Activated CD8-positive, alpha-beta memory T cell treated with anti-CD3 and anti-CD28 coated beads for 36 hours (primary cell): ENCODE measurements at places on chromosomes 16 and 17. TPM values are rescaled to one million over a fixed set of nuclear protein-coding genes. Genes with fewer than 3 reads are reported as not detected.

Gene ALOX15B
- total RNA-seq, result not detected

Gene KCNJ2
- total RNA-seq, result not detected

Gene SLC52A1
- 0.21 TPM for total RNA-seq

Gene PRDM7
- not detected for total RNA-seq

Gene CACNA1H
- 0.44 TPM for total RNA-seq

Gene AGRP
- not detected for total RNA-seq

Gene HEATR9
- total RNA-seq, result 2.3 TPM

Gene CUEDC1
- total RNA-seq, result not detected

Gene KRTAP17-1
- not detected for total RNA-seq

Gene UTS2R
- total RNA-seq, result not detected

Gene TERB1
- total RNA-seq, result not detected

Gene USP43
- 0.32 TPM for total RNA-seq

Gene MBTD1
- total RNA-seq, result 8.6 TPM

Gene SPPL2C
- total RNA-seq, result not detected

Gene KIF18B
- 34.1 TPM for total RNA-seq

Gene DBNDD1
- 0.17 TPM for total RNA-seq

Gene CMTM2
- total RNA-seq, result 0.36 TPM

Gene ABCC12
- not detected for total RNA-seq

Gene MYO19
- 152 TPM for total RNA-seq

Gene MT1M
- total RNA-seq, result not detected

Gene CDH3
- not detected for total RNA-seq

Gene C17orf78
- not detected for total RNA-seq

Gene CTRL
- 4.5 TPM for total RNA-seq

Gene CACNG3
- total RNA-seq, result not detected

Gene SYNGR3
- total RNA-seq, result 4.7 TPM

Gene RGS11
- 0.08 TPM for total RNA-seq

Gene ARL4D
- total RNA-seq, result 2.6 TPM

Gene GDPD3
- total RNA-seq, result 3.4 TPM

Gene E4F1
- 25.6 TPM for total RNA-seq

Gene MMP28
- total RNA-seq, result not detected

Gene CCL2
- not detected for total RNA-seq

Gene HOXB1
- total RNA-seq, result not detected

Gene TEKT3
- total RNA-seq, result not detected

Gene KRT20
- total RNA-seq, result not detected

Gene HIC1
- 58.7 TPM for total RNA-seq

Gene RPH3AL
- 1.6 TPM for total RNA-seq

Gene ERN2
- total RNA-seq, result not detected

Gene HOXB6
- 0.25 TPM for total RNA-seq
